ENCODE measurements at places on chromosomes 5 and 9. TPM values are rescaled to one million over a fixed set of nuclear protein-coding genes. Genes with fewer than 3 reads are reported as not detected.

DNA sequence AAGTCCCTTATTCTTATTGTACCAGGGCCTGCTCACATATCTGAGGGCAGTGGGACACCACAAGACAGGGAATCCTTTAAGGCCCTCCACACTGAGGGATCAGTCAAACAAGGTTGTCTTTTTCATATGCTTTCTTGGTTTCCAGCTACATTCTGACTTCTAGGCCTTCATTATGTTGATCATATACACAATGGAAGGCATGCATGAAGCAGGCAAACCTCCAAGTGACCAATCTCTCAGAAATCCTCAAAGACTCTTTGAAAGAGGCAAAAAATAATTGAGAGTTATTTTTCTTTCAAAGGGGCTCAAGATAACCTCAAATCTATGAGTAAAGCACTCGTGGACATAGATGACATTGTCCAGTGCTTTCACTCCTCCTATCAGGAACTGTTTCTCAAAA lies 1195.9 kb upstream of the ACO1 start:
- ATAC-seq, result no peak

GRCh38 chr5:177232761-177233160 lies 70.8 kb downstream of the RAB24 start:
- no peak for ATAC-seq

DNA sequence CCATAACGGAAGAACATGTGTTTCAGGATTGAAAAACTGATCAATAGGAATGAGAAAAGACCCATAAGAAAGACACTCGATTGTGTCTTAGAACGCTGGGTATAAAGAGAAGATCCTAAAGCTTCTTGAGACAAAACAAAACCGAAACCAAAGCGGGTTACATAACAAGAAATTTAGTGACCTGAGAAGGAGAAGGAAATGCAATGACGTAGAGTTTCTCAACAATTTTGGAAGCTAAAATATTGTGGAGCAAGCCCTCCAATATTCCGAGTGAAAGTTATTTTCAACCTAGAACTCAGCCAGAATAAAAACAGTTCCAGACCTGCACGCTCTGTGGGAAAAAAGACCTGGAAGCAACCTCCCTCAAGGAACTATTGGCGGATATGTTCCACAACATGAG lies 81.9 kb upstream of the FREM1 start:
- ATAC-seq, result no peak

GRCh38 chr9:134984372-134985265 lies 66.9 kb upstream of the FCN1 start:
- ATAC-seq, result no peak

- ATAC-seq, result no peak
These were observed 760.1 kb downstream of the MAT2B start for GRCh38 chr5:164265566-164265965.

DNA sequence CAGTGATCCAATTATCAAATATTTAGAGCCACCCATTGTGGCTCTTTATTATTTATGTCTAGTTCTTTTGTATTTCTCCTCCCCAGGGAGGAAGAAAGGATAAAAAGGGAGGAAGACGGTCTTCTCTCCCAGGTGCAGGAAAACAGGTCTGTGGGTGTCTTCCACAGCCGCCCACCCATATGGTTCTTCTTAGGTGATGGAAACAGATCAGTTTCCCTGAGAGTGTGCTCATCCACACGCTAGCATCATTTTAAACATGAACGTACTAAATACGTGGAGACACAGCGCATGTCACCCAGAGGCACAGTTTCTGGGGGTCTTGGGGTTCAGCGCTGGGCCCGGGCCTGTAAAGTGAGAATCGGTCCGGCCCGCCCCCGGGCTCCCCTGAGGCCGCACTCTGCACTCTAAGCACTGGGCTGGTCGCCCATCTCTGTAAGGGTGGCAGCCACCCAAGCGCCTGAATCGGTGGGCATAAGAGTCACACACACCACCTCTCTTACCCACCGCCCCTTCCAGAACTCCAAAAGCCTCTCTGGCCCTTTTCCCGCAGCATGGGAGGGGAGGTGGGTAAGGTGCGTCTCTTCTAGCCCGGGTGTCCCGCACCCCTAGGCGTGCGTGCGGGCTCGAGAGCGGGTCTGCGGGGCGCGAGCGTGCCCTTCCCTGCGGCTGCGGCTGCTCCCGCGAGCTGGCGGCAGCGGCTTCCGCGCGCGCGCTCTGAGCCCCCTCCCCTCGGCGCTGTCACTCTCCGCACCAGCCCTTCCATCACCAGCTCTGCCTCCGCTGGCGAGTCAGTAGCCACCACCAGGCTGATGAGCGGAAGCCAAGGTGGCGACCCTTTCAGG lies 1.3 kb downstream of the PTCH1 start:
- no peak for ATAC-seq

- ATAC-seq, result peak; percentile 96
These were observed at the start of gene SYK for GRCh38 chr9:90801241-90801972. Gene SYK (plus strand): TSS chr9:90801819. CDS start chr9:90843899, 42,080 bp downstream.

Gene PRRX2
- 1.5 TPM for total RNA-seq

DNA sequence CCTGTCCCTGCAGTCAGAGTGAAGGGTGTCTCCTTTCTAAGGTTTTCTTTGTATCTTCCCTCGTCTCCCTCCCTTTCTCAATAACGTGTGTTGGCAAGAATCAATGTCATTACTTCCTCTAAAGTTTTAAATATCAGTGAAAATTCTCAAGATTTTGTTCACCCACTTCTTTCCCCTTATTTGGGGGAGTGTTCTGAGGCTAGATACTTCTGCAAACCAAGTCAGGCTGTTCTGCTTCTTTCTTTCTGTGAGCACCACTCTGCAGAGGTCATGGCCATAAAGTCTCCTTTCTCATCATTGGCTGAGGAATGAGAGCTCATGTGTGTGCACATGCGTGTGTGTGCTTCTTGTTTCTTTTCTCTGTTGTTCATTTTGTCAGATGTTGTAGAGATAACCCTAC lies 26.6 kb upstream of the SPATA31C2 start:
- no peak for ATAC-seq

DNA sequence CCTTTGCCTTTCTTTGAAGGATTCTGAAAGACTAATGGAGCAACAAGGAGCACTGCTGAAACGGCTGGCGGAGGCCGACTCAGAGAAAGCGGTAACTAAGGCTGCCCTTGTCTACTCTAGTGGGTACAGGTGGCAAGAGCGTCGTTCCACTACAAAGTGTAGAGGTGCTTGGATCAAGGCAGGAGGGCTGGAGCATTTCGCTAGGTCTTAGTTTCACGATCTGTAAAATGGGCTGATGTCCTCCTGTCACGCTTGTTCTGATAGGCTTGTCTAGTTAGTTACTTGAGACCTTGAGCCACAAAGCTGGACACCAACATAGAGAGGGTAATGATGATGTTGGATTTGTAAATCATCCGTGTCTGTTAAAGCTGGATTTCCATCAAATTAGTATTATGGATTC lies 23.0 kb upstream of the GLE1 start:
- ATAC-seq, result no peak

DNA sequence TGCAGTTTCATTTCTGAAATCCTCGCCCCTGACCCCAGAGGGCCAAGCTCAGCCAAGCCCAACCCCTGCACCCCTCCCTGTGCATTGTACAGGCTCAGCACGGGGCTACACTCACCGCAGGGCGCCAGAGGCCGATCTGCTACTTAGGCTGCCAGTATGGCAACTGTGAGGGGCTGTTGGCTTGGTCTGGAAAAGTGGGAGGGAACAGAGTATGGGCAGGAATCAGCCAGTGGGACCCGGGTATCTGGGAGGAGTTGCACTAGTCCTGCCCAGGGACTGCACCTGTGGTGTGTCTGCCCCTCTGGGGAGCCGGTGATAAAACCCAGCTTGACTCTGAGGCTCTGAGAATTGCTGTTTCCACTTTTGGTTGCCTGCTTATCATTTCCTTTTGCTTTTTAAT lies 167.4 kb upstream of the KIF2A start:
- no peak for ATAC-seq

DNA sequence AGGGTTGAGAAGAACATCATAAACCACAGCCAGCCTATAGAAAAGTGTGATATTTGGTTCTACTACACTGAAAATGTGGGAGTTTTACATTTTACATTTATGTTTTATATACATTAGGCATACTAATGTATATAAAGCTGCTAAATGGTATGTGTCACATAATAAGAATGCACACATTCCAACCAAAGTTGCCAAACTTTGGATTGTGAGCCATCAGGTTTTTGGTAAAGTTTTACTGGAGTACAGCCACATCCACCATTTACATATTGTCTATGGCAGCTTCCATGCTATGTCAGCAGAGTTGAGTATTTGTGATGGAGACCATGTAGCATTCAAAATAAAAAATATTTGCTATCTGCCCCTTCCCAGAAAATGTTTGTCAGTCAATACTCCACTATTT lies 23.1 kb upstream of the TARS1 start:
- ATAC-seq, result no peak

Gene SOX30
- not detected for total RNA-seq

DNA sequence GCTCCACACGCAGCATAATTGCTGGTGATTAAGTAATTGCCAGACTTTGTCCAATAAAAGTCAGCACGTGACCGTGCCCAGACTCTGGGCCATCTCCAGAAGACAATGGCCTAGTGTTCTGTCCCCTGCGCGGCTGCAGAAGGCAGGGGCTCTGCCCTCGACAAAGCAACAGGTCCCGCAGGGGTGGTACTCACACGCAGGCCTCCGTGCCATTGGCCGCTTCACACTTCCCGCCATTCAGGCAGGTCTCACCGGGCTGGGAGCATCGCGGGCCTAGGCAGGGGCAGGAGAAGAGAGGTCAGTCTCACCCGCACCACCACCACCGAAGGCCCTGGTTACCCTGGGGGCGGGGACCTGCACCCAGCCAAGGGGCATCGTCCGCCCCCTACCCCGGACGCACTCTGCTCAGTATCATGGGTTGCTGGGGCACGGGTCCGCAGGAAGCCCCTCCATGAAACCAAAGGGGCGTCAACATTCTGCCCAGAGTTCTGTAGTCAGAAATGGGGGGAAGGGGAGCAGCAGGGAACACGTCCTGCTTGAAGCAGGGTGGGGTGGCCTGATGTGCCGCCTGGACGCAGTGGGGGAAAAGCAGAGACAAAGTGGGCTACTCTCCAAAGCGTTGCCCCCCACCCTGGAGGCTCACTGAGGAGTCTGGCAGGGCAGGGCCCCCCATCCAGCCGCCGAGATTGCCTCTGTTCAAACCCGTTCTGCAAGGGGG lies 1.9 kb downstream of the NOTCH1 start:
- no peak for ATAC-seq

Data from esophagus mucosa (tissue), 1 donor.